ENCODE measurements at places on chromosomes 1 and 21. TPM values are rescaled to one million over a fixed set of nuclear protein-coding genes. Genes with fewer than 3 reads are reported as not detected.

Gene CFHR2
- 0.09 TPM for total RNA-seq

Gene CELSR2
- total RNA-seq, result 1.2 TPM

Gene CFAP107
- total RNA-seq, result not detected

Gene CNR2
- total RNA-seq, result 1.5 TPM

Gene PDIK1L
- 11.9 TPM for total RNA-seq

Gene AMPD1
- 0.05 TPM for total RNA-seq

Gene RUNX3
- total RNA-seq, result 4.9 TPM

Gene SUSD4
- total RNA-seq, result 4.6 TPM

DNA sequence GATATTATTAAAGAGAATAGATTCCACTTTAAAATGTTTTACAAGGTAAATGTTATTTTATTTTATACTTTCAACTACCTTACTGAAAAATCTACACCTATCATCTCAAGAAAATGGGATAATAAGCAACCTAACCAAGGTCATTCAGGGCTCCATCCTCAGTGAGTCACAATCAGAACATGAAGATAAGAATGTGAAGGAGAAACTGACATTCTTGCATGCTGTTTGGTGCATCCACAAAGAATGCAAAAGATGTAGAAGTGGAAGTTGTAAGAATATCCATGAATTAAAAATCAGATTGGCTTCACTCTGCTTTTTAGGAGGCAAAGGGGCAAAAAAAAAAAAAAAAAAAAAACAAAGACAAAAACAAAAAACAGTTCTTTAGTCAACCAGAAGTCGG, 6.5 kb downstream of the WARS2 start:
- H3K27me3 ChIP-seq, result no peaks in the 10 kb centered on the region
- DNase-seq, result no peak
- H3K4me3 ChIP-seq, result no peak overlapping the region
- H3K36me3 ChIP-seq, result no peaks in the 10 kb centered on the region

- H3K36me3 ChIP-seq, result no peaks in the 10 kb centered on the region
- H3K27ac ChIP-seq, result no peak overlapping the region
- no peaks in the 10 kb centered on the region for H3K4me1 ChIP-seq
Measured at GRCh38 chr1:58201492-58202106, 344.9 kb downstream of the OMA1 start.

- peaks cover 12% of the 10 kb centered on the region for H3K4me1 ChIP-seq
- peak overlapping the region; percentile 93 for H3K27ac ChIP-seq
- H3K4me3 ChIP-seq, result peak overlapping the region; percentile 62
- no peaks in the 10 kb centered on the region for H3K36me3 ChIP-seq
Measured at GRCh38 chr1:223845037-223845809, 524 bp downstream of the TP53BP2 start.

GRCh38 chr1:200118779-200119505, 91.4 kb downstream of the NR5A2 start:
- no peak overlapping the region for H3K4me3 ChIP-seq
- H3K27me3 ChIP-seq, result no peaks in the 10 kb centered on the region
- no peaks in the 10 kb centered on the region for H3K4me1 ChIP-seq
- DNase-seq, result no peak

DNA sequence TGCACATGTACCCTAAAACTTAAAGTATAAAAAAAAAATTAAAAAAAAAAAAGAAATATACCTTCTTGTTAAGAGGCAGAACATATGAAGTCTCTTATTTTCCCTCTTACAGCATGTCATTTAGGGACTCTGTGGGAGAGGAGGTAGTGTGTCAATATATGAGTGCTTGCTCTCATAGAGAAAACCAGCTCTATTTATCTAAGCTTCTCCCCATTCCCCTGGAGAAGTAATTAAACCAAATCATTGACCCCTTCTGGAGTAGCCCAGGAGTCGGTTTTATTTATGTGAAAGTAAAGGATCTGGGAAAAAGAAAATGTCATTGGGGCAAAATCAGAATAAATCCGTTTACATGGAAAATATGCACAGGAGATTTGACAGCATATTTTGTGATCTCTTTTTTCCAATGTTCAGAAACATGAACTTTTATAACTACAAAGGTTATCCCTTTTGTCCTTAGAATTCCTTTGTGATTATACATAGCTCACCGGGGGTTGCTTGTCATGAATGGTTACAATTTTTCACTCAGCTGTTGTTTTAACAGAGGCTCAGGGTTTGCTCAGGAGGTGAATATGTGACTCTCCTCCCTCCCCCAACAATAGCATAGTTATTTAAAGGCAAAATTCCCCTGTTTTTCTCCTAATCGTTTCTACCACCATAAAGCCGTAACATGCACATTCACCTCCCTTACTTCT, 114.5 kb upstream of the C1orf21 start:
- no peak for DNase-seq
- H3K27me3 ChIP-seq, result no peaks in the 10 kb centered on the region
- no peaks in the 10 kb centered on the region for H3K36me3 ChIP-seq

DNA sequence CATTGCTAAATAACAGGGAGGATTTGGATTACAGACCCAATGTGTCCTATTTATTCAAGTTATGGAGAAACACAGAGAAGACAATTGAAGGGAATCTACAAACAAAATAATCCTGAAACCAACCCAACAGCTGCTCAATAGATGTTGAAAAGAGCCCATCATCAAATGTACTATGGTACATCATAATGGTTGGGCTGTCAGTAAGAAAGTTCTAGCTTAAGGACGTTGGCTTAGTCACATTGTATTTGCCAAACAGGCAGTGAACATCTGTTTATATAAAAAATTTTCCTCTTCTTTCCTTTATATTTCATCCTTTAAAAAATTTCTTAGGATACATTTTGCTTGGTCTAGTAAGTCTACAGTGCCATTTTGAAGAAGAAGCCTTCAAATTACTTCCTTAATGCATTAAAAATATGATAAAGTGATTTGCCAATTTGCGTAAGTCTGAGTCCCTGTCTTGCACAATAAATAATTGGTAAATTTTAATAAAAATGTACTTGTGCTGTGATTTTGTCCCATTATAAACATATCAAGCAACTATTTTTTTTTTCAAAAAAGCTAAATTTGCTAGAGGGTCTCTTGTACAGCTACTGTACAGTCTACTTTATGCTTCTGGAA, 14.4 kb downstream of the MAP3K7CL start:
- no peak overlapping the region for H3K4me3 ChIP-seq
- DNase-seq, result no peak
- H3K27ac ChIP-seq, result peak overlapping the region; percentile 69
- peaks cover 26% of the 10 kb centered on the region for H3K4me1 ChIP-seq
- H3K27me3 ChIP-seq, result no peaks in the 10 kb centered on the region
- H3K36me3 ChIP-seq, result no peaks in the 10 kb centered on the region

- peak; percentile 57 for DNase-seq
- H3K27ac ChIP-seq, result no peak overlapping the region
- no peaks in the 10 kb centered on the region for H3K36me3 ChIP-seq
- no peak overlapping the region for H3K4me3 ChIP-seq
Measured at GRCh38 chr1:23657659-23658275, 33.8 kb upstream of the RPL11 start.

DNA sequence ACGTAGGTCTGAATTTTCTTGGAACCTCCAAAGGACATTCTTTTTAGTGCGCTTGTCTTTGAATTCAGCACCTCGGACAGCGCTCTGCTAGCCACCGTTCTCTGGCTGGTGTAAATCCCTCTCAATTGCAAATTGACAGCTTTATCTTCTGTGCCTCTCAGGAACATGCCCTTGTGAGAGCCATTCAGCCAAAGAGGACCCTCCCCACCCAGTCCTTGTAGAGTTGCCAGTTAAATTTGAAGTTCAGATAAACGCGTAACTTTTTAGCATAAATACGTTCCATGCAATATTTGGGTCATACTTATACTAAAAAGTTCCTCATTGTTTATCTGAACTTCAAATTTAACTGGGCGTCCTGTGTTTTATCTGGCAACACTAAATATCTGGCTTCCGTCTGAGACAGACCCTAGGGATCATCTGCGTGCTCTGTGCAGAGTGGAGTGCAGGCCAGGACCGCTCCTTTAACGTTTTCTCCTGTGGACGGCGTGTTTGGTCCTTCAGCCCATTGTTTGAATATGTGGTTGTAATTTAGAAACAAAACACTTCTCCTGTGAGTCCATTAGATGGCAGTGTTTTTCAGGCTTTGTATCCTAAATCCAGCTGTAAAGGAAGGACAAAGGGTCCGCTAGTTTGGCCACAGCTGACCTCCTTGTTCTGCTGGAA, 7.0 kb downstream of the KCNAB2 start:
- H3K4me3 ChIP-seq, result no peak overlapping the region
- no peaks in the 10 kb centered on the region for H3K27me3 ChIP-seq
- peak; percentile 43 for DNase-seq
- H3K27ac ChIP-seq, result no peak overlapping the region

DNA sequence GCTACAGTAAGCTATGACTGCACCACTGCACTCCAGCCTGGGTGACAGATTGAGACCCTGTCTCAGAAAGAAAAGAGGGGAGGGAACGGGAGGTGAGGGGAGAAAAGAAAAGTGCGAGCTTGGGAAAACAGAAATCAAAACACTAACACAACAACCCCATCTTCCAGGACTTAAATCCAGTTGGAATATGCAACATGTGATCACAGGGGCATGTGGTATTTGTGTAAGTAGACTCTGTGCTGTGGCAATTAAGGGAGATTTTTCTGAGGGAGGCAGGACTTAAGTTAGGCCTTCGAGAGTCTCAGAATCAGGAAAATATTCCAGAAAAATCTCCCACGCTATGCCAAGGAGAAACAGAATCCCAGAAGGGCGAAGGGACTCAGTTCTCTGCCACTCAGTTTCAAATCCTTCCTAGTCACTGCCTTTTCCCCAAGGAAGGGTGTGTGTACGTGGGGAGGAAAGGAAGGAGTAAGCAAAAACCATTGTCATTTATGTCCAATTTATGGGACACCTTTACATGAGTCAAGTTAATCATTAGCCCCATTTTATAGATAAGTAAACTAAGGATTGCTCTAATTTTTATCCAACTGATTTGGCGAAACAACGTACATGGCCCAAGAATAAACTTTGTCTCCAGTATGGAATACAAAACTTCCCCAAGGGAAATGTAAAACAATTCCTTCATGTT, 12.3 kb downstream of the ID3 start:
- peaks cover 33% of the 10 kb centered on the region for H3K4me1 ChIP-seq
- no peak for DNase-seq
- no peaks in the 10 kb centered on the region for H3K27me3 ChIP-seq

DNA sequence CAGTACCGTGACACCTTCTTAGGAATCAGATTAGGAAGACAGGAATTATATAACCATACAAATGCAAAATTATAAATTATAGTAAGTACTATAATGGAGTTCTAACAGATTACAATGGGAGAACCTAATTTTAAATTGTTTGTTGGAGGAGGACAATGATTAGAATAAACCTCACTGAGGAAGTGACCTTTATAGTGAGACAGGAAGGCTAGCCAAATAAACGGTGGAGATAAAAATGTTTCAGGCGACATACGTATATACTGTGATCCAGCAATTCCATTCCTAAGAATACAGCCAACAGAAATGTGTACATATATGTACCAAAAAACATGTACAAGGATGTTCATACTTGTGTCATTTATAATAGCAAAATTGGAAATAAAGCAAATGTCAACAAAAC, 15.2 kb downstream of the SYNJ1 start:
- H3K4me3 ChIP-seq, result no peak overlapping the region
- no peak overlapping the region for H3K27ac ChIP-seq
- peaks cover 2% of the 10 kb centered on the region for H3K36me3 ChIP-seq
- DNase-seq, result no peak
- H3K27me3 ChIP-seq, result no peaks in the 10 kb centered on the region

DNA sequence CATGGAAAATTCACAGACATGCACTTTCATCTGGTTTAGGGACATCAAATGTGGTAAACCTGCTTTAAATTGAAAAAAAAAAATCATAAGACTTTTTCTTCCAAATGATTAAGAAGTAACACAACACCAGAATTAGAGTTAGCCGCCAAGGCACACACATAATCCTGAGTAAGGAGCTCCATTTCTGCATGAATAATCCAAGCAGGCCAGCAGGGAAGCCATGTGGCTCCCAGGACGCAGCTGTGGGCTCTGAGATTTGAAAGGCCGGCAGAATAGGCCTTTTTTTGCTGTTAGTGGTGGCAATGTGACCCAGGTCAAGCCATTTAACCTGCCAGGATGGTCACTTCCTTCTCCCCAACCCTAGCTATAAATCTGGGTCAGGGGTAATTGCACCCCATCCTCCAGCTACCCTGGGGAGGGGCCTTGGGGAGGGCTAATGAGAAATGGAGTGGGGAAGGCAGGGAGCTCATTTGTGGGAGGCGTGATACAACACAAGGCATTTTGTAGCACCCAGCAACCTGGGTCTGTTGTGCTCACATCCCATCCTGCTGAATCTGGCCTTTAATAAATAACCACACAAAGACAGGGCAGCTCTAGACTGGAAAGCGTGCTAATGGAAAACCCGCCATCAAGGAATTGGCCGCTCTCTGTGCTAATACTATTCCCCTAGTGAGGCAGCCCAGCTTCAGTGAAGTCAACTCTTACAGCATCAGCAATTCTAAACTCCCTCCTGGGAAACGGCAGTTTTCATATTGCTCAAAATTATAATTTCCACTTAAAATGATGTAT, 178.5 kb downstream of the RHOU start:
- H3K27me3 ChIP-seq, result no peaks in the 10 kb centered on the region
- no peak for DNase-seq
- no peaks in the 10 kb centered on the region for H3K4me1 ChIP-seq

DNA sequence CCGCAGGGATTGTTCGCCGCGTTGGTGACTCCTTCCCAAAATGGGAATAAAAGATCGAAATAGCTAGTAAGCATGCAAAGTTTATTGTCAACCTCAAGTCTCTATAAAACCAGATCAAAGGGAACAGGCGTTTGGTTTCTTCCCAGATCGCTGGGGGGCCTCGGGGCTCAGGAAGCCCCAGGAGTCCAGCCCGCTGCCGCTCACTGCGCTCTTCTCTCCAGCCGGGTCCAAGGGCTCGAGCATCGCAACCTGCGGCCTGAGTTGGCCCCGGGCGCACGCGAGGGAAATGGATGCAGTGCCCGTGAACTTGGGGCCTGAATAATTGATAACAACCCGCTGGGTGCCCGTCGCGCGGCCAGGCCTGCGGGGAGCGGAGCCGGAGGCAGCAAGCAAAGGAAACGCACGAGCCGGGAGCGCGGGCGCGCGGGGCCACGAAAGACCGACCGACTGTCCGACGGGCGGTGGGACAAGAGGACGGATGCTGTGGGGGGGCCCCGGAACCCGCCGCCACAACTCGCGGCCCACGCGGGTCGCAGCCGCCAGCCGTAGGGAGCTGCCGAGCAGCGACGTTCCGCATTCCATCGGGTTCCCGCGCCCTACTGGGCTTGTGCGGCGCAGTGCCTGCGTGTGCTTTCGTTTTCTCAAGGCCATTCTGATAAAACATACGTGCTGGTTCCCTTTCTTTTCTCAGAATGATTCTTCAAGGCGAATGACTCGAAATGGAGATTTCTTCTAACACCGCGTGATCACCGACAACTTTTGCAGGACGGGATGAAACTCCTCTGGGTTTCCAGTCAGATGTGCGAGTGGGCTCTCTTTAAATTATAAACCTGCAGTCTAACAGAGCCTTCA, 14.0 kb upstream of the ALX3 start:
- DNase-seq, result no peak
- peak overlapping the region; percentile 43 for H3K4me3 ChIP-seq
- no peak overlapping the region for H3K27ac ChIP-seq
- H3K27me3 ChIP-seq, result peaks cover 94% of the 10 kb centered on the region
- no peaks in the 10 kb centered on the region for H3K4me1 ChIP-seq
